ENCODE measurements at places on chromosomes 7 and 10.

DNA sequence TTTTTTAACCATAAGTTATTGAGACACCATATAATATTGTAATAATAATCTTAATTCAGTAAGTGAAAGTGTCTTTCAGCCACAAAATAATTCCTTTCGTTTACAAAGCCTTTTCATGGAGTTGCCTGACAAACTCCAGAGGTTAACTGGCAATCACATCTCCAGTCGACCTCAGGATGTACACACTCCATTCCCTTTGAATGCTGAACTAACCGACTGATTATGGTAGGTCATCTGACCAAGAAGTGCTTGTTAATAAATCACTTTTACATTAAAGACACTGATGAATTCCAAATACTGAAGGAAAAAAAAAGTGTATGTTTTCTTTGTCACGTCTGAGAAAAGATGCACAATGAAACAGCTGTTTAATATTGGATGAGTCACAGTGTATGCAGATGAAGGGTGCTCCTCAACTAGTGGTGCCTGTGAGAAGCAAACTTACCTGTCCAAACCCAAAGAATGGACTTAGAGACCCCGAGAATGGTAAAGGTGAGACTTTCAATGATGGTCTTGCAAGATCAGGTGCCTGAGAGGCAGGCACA lies 348.1 kb upstream of the VWC2 start:
- DNase-seq, result no peak

- DNase-seq, result no peak
Measured at GRCh38 chr10:104197364-104197763, 34.8 kb downstream of the CFAP43 start.

GRCh38 chr7:148056406-148056805 lies 534.2 kb upstream of the C7orf33 start:
- DNase-seq, result no peak

DNA sequence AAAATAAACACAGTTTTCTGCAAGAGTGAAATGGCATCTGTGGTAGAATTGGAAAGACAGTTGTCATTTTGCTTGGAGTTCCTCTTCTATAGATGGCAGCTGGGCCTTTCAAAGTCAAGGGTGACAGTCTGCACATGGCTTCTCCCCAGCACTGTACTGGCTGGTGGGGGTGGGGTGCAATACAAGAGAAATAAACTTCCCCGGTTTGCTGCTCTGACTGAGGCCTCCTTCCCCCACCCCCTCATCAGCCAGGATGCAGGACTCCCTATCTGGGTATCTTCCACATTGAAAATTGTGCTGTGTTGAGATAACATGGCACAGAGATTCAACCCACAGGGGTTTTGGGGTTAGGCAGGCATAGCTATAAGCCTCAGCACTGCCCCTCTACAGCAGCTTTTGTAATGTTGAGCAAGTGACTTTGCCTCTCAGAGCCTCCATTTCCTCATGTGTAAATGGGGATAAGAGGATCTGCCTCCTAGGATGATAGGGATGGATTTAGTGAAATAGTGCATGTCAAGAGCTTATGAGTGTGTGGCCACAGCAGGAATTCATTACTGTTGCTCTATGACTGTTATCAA lies 85.8 kb upstream of the WDR11 start:
- no peak for DNase-seq

DNA sequence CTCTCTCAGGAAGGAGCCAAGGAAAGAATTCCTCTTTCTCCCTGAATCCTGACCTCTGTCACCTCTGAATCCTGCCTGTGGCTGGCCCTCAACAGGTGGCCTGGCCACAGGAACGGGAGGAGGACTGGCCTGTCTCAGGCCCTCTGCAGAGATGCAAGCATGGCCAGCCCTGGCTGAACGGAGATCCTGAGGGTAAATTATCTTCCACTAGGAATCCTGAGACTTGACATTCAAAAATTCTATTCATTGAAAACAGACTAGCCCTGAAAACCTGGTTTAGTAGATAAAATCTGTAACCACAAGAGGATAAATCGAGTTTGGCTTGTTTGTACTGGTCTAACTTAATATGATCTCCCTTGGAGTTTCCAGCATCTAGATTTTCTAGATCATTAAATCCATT lies 579.3 kb downstream of the LRMDA start:
- no peak for DNase-seq

DNA sequence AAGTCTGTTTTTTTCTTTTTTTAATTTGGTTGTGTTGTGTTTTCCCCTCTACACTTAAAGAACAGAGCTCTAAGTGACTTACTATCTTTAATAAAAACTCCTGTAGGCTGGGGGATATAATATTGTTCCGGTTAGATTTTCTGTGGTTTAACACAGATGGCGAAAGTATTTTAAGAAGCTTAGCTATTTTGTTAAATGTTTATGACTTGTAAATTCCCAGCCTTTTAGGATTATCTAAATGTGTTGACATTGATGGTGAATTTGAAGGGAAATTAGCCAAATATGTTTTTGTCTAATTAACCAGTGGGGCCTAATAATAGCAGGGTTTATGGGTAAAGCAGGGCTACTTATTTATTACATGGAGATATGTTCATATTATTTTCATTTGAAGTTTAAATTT lies 538.5 kb downstream of the INHBA start:
- DNase-seq, result no peak

GRCh38 chr10:130638991-130639390 lies 502.8 kb downstream of the GLRX3 start:
- DNase-seq, result no peak

DNA sequence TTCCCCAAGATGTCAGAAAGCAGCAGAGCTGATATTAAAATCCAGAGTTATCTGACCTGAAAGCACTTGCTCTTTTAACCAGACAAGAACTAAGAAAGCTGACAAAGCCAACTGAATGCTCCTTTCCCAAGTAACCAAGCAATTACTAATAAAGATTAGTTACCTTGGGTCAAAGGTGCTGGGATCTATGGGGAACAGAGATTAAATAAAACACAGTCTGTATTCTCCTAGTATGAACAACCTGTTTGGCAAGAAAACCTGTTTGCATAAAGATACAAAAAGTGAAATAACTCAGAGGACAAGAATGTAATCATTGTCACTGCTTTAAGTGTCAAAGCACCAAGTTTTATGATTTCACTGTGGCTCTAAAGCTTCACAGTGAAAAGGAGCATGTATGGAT lies 35.7 kb downstream of the ITPRID1 start:
- no peak for DNase-seq

DNA sequence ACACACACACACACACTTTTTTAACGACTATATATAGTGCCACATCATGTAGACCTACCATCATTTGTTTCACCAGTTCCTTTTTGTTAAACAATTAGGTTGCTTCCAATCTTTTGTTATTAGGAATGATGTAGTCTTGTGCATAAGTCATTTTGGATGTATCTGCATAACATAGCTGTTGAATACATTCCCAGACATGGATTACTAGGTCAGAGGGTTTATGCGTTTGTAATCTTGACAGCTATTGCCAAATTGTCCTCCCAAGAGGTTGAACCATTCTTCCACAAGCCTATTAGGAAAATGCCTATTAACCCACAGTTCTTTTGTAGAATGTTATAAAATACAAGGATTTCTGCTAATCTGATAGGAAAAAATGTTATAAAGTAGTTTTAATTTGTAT lies 87.3 kb downstream of the PALS2 start:
- DNase-seq, result no peak

GRCh38 chr10:66803174-66803573 lies 122.7 kb upstream of the LRRTM3 start:
- no peak for DNase-seq

GRCh38 chr10:66307826-66308225 lies 618.0 kb upstream of the LRRTM3 start:
- no peak for DNase-seq

GRCh38 chr10:30557884-30558283 lies 71.7 kb downstream of the LYZL2 start:
- no peak for DNase-seq

DNA sequence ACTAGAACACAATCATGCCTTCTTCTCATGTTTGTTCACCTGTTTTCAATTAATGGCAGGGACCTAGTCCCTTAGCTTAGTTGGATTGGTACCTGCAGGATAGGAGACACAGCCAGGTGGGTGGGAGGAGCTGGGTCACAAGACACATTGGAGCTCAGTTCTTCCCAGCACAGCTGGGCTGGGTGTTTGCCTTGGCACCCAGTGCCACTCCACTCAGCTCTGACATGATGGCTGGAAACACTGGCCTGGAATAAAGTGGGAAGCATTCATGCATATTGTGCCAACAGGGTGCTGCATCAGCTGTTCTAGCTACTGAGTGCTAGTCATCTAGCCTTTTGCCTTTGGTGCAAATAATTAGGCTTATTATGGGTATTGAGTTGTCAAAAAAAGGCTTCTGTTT lies 226.1 kb downstream of the PTEN start:
- DNase-seq, result no peak

DNA sequence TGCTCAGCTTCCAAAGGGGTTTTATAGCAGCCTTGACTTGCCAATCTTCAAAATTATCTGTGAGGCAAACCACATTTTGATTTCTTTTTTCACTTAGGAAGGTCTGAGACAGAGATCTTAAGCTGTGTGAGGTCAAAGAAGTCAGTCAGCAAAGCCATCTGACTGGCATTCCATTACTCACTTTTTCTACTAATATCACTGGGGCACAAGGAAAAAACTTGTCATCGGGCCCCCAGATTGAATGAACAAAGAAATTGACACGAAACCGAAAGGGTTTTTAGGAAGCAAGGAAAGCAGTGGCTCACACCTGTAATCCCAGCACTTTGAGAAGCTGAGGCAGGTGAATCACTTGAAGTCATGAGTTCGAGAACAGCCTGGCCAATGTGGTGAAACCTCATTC lies 78.5 kb upstream of the FRMD4A start:
- no peak for DNase-seq

GRCh38 chr10:131031346-131031745 lies 280.2 kb downstream of the TCERG1L start:
- DNase-seq, result no peak

GRCh38 chr7:1503390-1503789 lies 799 bp downstream of the INTS1 start:
- DNase-seq, result no peak

GRCh38 chr7:151570366-151570915 lies 50.7 kb upstream of the RHEB start:
- DNase-seq, result no peak

GRCh38 chr7:127591189-127591588 lies 2.3 kb upstream of the FSCN3 start:
- no peak for DNase-seq

GRCh38 chr10:31730776-31731175 lies 197.9 kb downstream of the ARHGAP12 start:
- DNase-seq, result no peak

DNA sequence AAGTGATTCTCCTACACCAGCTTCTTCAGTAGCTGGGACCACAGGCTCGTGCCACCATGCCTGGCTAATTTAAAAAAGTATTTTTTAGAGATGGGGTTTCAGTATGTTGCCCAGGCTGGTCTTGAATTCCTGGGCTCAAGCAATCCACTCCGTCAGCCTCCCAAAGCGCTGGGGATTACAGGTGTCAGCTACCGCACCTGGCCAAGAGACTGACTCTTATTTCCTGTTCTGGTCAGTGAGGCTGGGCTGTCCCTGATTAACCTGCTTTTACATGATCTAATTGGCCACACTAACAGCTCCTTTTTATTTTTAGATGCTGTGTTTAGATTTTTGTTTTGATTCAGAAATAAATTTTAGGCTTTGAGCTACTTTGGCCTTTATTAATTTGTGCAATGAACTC lies 203.9 kb downstream of the NXPH1 start:
- no peak for DNase-seq

- DNase-seq, result no peak
Measured at GRCh38 chr10:3323865-3324498, 151.4 kb upstream of the PITRM1 start.

DNA sequence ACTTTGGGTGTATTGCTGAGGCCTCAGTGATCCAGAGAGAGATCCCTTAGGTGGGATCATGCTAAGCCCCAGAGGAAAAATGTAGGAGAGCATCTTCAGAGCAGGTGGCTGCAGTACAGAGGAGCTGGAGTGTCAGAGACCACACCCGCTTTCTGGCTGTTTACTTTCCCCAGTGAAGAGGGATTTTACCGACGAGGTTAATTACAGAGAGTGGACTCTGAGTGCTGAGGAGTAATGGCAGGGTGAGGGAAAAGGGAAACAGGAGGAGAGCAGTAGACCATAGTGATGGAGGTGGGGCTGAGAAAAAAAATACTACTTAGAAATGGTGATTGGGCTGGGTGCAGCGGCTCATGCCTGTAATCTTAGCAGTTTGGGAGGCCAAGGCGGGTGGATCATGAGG lies 43.3 kb upstream of the HBP1 start:
- no peak for DNase-seq

DNA sequence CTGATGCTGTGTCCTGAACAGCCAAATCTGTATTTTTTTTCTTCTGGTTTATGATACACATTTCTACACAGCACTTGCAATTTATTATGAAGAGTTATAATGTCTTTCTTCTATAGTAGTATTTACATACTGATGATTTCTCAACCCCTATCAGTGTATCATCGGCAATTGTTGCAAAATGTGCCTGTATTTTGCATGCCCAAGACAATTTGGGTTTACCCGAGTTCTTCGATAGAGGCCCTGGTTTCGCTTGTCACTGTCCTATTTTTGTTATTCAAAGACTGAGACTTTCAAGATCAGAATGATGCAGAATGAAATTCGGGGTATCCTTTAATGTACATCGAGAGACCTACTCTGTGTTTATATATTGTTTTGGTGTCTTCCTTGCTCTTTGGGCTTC lies 184.5 kb upstream of the PRSS58 start:
- DNase-seq, result no peak

DNA sequence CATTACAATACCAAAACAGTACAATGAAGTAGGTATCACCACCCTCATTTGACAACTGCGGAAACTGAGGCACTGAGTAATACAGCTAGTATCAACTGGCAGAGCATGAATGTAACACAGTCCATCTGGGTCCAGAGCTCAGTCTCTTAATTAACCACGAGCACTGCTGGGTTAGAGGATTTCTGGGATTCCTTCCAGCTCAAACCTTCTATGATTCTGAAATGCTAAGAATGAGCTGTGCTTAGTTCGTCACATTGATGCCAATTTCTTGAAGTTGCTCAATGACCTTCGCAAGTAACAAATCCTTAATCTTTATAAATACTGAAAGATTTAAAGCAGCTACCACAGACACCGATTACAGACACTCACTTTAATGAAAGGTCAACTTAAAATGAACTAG lies 62.5 kb downstream of the SGMS1 start:
- DNase-seq, result peak; percentile 81
